ENCODE measurements at places on chromosomes 6 and 20.

DNA sequence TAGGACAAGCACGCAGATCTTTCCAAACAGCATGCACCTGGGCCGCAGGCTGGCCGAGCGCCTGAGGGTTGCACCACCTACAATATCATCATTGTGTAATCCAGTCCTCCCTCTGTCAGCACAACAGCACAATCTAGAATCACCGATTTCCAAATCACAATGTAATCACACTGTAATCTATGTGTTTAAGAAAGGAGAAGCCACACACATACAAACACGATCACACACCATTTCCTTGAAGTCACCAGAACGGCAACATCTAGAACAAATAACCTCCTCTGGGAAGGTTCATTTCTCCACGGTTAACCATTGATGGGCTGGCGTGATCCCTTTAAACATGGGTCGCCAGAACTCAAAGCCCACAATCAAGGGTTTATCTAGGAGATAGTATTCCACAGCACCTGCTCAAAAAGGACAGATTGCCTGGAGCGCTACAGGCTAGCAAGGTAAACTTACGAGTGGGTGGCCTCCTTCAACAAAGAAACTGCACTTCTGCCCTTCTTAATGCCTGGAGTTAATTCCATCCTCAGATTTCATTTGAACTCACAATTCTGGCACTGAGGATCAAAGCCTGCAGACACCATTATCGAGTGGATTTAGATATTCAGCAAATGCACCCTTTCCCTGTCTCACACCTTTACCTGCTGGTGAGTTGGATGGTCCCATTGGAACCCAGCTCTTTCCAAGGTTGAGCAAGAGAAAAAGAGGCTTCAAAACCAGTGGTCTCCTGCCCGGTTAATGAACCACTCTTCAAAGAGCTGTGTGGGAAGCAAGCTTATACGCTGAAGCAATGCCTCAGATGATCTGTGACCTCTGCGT is 83.8 kb upstream of the FOXQ1 start:
- no peak for DNase-seq

DNA sequence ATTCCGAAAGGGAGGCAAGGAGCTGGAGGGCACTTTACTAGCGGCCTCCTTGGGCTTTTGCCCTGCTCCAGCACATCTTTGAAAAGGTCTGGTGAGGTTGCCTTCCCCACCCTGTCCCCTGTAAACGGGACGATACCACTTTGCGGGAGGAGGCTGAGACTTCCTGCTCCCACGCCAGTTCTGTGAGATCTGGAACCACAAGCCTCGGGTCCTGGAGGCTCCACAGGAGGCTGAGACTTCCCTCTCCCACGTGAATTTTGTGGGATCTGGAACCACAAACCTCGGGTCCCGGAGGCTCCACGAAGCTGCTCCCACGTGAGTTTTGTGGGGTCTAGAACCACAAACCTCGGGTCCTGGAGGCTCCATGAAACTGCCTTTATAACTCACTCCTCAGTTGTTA is 209.3 kb downstream of the DLL1 start:
- DNase-seq = no peak

DNA sequence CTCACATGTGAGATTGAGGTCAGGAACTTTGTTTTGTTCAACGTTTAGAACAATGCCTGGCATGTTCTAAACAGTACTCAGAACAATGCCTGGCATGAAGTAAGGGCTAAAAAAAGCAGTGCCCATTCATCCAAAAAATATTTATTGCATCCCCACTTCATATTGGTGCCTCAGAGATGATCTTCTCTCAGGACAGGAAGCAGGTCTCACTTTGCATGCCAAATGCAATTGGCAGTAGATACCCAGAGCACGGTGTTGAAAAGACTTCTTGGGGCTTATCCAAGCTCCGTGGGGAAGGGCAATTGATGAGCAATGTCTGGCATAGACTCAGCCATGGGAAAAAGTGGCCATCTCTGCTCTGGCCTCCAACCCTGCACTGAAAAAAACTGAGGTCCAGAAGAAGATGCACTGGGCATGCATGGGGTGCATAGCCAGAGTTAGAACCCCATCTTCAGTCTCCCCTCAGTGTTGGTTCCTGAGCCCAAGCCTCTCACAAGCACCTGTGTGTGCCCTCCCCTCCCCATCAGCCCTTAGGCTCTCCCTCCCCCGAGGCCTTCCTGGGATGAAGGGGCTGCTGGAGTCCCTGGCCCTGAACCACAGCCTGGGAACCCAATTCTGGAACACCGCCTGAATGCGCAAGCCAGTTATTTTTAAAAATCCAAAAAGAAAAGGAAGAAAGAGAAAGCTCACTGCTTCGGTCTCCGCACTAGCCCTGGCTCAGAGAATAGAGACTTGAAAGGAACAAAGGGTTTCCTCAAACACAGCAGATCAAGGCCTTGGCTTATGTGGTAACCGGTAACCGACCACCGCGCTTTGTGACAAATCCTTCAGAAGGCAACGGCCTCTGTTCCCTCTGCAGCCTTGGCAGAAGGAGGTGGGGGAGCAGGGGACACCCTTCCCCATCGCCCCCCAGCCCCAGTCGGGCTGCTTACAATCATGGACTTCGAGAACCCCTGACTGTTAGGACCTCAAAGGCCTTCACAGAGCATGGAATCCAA is 78.5 kb upstream of the SIRPA start:
- peak; percentile 55 for DNase-seq

- peak; percentile 10 for DNase-seq
Measured at GRCh38 chr6:138162111-138162954, 594 bp downstream of the ARFGEF3 start.

GRCh38 chr20:62308102-62308822 is 5.5 kb downstream of the ADRM1 start:
- no peak for DNase-seq

GRCh38 chr20:46031701-46032254 is 2.8 kb downstream of the SLC12A5 start:
- no peak for DNase-seq

GRCh38 chr6:95614094-95614493 is 36.8 kb downstream of the MANEA start:
- no peak for DNase-seq

- DNase-seq = no peak
Measured at GRCh38 chr20:32675223-32675975, 1.7 kb upstream of the C20orf203 start.

- no peak for DNase-seq
Measured at GRCh38 chr6:12102350-12102749, 90.2 kb downstream of the HIVEP1 start.

GRCh38 chr6:34332251-34333198 is 59.9 kb downstream of the NUDT3 start:
- DNase-seq = no peak

DNA sequence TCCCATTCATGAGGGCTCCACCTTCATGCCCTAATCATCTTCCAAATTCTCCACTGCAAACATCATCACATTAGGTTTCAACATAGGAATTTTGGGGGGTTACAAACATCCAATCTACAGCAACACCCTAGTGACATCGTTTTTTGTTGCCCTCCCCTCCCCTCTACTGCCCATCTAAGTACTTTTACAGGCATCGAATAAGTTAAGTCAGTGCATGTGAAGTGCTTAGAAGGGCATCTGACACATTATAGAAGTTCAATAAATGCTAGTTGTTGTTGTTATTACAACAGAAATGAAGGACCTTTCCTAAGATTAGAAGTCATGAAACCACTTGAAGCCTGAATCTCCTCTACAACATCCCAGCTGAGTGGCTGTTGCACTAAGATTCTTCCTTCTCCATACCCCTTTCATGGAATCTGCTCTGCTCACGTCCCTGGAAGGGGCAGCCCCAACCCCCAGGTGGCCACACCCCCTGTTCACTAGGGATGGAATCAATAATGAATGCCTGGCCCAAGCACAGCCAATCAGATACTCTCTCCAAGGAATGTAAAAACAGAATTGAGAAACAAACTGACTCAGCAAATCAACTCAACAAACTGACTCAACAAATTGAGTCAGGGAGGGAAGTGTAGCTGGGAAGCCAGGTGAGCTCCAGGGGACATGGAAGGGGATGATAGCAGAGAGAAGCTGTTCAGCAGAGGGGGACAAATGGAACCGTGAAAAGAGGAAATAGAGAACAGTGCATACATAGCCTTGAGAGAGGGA is 3.9 kb upstream of the LRP11 start:
- DNase-seq = no peak

DNA sequence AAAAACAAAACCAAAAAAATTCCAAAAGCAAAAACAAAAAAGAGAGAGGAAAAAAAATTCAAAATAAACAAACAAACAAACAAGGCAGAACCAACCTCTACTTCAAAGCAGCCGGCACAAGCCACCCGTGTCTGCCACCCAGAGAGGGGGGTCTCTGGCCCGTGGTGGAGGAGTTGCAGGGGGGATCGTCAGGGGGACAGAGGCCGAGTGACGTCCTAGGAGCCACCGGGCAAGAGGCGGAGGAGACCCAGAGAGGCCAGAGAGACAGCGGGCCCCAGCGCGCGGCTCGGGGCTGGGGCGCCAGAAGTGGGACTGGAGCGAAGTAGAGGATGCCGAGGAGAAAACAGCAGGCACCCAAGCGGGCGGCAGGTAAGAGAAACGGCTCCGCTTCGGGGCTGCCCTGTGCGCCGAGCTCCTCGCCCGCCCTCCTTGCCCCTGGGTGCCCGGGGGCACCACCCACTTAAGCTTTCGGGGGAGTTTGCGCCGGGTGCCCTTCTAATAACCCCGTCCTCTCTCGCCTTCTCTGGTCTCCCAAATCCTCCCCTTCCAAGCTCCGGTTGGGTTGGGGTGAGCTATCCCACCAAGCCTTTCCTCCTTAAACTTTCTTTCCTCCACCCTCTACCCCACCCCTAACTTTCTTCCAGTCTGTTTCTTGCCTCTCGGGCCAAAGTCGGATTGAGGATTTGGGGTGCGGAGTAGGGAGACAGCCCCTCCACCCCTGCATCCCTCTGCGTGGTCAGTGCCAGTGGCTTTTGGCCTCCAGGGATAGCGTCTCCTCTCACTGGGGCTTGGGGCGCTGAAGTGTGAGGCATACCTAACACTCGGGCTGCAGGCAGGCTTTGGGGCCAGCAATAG is 1.0 kb downstream of the TSHZ2 start:
- DNase-seq = no peak

GRCh38 chr6:129692467-129692866 is 17.5 kb downstream of the ARHGAP18 start:
- no peak for DNase-seq

DNA sequence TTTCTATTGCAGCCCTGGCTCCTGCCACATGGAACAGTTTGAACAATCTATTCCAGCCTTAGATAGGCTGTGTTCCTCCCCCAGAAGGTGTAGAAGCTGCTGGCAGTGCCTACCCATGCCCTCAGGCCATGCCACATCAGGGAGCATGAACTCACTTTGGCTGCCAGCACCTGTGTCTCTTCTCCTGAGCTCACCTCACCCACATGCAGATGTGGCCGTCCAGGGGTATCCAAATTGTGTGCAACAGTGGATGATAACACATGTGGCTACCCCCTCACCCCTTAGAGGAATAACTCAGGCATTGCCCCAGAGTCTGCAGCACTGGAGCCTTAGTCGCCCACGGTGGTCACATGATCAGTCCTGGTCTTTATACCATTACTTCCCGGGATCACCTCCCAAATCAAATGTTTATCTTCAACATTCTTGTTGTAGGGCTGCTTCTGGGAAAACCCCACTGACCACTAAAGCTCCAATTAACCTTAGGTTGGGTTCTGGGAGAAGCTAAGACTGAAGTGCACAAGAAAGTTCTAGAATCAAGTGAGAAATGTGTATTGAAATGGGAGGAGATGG is 110.4 kb downstream of the BANF2 start:
- DNase-seq = no peak

- no peak for DNase-seq
Measured at GRCh38 chr6:124960757-124961463, 1.3 kb upstream of the RNF217 start.

DNA sequence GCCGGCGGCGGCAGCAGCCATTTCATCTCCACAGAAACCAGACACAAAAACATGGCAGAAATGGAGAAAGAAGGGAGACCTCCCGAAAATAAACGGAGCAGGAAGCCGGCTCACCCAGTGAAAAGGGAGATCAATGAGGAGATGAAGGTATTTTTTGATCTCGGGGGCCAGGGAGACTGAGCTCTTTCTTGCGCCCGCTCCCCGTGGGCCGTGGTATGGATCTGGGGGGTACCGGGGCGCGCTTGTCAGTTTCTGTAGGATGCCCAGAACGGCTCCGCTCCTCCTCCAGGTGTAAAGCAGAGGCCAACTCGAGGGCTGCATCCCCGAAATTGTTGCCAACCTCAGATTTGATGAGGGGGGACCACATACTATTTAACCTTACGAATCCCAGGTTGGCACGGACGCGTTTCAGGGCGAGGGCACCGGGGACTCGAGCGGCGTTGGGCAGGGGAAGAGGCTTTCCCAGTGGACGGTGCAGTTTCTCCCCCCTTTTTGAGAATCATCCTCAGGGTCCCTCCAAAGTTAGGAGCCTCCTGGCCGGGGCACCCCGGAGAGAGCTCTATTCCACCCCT is 735 bp downstream of the SOBP start:
- no peak for DNase-seq

- no peak for DNase-seq
Measured at GRCh38 chr6:66964216-66964615, 1257.2 kb upstream of the EYS start.

GRCh38 chr6:90429713-90430112 is 133.1 kb upstream of the BACH2 start:
- DNase-seq = no peak

- DNase-seq = no peak
Measured at GRCh38 chr6:98358173-98358572, 476.2 kb upstream of the POU3F2 start.

DNA sequence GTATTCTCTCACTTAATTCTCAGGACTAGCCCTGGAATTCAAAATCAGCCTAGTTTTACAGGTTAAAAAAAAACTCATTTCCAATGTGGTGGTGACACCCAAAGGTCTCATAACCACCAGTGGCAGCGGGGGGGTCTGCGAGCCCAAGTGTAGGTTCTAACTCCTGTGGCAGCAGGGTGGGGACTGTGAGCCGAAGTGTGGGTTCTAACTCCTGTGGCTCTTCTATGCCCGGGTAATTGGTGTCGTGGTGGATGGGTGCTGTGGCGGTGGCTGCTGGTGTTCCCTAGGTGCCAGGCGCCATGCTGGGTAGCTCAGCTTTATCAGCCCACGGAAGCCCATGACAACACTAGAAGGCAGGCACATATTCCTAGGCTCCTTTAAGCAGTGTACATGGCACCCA is 4.9 kb upstream of the ANKRD60 start:
- no peak for DNase-seq

DNA sequence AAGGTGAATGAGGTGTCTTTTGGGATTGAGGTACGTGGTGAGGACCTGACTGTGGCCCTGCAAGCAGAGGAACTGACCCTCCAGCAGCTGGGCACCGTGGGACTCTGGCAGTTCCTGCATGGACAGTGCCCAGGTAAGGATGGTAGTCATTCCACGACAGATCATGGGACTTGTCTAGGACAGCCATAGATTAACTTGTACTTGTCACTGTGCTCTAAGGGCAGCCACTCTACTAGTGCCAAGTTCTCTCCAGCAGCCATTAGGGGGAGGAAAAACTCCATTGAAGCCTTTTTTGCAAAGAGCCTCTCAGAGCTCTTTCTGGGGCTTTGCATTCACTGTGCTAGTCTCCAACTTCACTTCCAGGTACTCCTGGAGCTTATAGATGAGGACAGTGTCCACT is 20.4 kb downstream of the TAF11 start:
- DNase-seq = peak; percentile 7

- no peak for DNase-seq
Measured at GRCh38 chr20:53513489-53514298, 79.9 kb downstream of the ZNF217 start.

GRCh38 chr6:2940010-2940850 is 31.1 kb downstream of the SERPINB6 start:
- peak; percentile 11 for DNase-seq

Measured in A549 (cell line).